A549 treated with AZD2906 at 1 μM for 4 hours (cell line): ENCODE measurements at places on chromosomes 13 and 19. TPM values are rescaled to one million over a fixed set of nuclear protein-coding genes. Genes with fewer than 3 reads are reported as not detected.

The TEAD2 gene
- total RNA-seq: 12.3 to 18.5 TPM (median 16.9 TPM) in 5 replicates

The CNFN gene
- 32.9 to 50.8 TPM (median 46.3 TPM) in 5 replicates for total RNA-seq

The CCDC8 gene
- total RNA-seq: not detected in 5 replicates

The PSG6 gene
- 0.07 to 0.11 TPM in 2 of 5 replicates, not detected in the others for total RNA-seq
